ENCODE measurements at places on chromosomes 3 and 15.
A peak's percentile ranks its signal among the peaks of the same experiment; 100 is the strongest.

DNA sequence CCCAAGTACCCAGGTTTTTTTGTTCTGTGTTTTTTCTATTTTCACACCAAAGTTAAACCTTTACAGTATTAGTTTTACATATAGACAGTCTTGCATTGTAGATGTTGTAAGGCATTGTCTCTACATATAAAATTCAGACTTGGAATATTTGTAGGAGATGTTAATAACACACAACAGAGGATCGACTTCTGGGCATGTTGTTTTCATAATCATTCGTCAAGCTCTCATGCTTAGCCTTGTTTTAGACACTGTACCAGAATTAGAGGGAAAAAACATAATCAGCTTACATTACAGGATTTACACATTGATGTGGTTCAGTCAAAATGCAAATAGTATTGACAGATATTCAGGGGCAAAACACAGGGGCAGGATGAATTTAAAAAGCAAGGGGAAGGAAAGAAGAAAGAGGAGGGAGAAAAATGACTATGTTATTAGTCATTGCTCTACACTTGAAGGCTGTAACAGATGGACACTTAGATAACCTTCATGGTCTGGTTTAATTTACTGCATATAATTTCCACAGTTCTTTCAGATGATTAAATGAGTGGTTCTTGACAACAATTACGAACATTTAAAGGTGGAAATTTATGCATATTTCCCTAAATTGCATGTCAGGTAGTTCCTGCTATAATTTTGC, 7.5 kb downstream of the CMSS1 start:
- DNase-seq, result no peak

DNA sequence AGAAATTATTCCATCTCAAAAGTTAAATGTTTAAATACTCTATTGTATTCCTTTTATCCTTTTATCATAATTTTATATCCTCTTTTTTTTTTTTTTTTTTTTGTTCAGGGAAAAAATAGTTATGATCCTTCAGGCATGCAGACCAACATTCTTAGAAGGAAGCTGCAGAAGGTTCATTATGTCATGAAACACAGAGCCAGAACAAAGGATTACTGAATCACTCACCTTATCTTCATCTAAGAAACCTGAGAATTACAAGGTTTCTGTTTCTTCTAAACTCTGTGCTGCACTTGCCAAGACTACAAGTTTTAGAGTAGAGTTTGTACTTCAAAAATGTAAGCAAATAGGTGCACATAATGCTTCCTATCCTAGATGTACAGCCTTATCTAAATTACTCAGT, 3.3 kb downstream of the PLCH1 start:
- DNase-seq, result no peak

DNA sequence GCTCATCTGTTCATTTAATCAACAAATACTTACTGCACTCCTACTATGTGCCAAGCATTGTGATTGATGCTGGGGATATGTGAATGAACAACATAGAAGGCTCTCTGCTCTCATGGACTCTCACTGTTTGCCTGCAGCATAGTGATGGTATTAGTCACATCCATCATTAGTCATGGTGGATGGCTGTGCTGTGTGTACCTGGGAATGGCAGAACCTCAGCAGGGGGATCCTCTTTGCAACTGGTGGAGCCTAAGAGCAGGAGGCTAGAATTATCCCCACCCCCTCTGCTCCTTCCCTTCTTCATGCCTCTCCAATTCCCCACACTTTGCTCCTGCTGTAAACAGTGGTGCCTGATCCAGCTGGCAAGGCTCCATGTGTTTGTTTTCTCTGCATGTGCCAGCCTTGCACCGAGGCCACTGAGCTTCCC, 20.5 kb downstream of the BOC start:
- DNase-seq, result no peak

DNA sequence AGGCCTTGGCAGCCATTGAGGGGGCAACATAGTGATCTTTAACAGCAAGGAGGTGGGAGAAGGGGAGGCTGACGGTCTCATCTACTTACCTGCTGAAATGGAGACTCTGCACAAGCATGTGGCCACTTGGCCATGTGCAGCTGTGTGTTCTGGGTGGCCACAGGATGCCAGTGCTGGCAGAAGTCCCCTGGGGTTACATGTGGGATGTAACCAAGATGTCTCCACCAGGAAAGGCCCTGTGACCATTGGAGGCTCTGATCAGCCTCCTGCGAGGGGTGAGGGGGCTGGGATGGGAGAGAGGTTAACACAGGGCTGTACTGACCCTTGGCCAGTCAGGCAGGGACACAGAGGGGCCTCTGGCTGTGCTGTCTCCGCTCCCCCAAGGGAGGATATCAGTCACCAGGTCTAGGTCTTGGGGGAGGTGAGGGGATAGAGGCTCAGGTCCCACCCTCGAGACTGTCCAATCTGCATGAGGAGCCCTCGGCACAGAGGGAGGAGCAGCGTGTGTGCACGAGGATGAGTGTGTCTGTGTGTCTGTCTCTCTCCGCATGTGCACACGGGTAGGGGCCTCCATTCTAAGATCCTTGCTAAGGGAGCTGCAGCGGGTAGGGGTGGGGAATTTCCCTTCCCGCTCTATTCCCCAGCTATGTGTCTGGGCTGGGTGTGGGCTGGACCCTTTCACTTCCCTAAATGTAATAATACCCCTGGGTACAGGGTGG, 19.5 kb downstream of the PRKCD start:
- no peak for DNase-seq

DNA sequence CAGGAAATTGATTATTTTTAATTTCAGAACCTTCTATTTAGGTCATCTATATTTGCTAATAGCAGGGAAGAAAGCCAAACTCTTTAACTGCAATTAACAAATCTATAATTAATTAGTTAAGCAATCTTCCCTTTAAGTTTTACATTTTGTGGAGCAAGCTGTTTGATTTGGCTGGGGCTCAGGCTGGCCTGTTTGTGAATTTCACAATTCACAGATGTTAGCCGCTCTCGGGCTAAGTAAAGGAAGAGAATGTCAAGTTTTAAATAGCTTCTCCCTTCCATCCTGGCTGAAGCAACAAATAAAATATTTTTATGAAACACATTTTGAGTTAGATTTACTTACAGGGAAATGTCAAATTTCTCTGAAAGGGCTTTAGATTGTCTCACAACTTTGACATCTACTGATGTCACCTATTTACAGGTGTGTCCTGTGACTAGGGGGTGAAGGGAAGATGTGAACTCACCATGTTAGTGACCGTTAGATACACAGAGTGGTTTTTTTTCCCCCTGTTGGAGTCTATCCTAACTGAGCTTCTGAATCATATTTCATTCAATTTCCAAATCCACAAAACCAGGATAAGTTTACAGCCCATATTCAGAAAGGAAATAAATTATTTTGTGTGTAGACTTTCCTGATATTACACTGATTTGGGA, 1.3 kb upstream of the TP63 start:
- peak; percentile 14 for DNase-seq

DNA sequence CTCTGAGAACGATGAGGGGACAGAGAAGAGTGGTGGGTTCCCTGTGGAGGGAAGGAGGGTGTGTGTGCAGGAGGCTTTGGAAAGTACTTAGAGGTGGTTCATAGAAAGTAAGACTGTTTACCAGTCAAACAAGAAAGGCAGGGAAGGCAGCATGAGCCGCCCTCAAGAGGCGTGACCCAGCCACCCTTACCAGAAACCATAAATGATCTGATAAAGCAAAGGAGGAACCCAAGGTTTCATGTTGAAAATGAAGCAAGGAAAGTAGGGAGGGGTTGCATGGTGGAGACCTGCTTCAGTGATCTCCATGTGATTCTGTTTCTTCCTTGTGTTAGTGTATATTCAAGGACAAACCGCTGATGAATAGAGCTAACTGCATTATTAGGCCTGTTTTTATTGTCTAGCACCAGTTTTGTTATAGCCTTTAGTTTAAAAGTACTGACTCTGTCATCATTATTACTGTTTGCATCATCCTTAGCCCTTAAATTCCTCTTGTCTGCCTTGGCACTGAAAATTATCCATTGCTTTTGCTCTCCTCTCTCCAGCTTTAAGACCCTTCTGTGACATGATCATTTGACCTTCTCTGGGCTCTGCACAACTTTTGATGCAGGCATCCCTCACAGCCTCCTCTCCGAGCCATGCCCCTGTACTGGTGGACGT, 96.1 kb downstream of the STAC start:
- DNase-seq, result no peak

DNA sequence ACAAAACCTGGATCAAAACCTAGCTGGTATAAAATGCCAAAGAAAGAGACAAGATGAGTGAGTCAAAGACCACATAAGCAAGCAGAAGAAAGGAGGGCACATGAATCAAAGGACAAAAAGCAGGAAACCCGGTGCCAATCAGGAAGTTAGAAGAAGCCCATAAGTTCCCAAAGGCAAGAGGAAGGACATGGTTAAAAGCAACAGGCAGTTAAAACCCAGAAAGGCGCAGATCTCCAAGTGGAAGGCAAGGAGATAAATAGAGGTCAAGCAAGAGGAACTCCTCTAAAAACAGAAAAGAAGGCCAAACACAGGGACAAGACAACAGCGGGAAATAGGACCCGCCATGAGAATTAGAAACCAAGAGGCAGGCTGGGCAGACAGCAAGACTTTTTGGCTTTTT, 4.4 kb downstream of the TMOD2 start:
- no peak for DNase-seq

- DNase-seq, result no peak
These were observed 6.6 kb upstream of the UBE3A start for GRCh38 chr15:25445412-25445811.

All from AG09309 (cell line).